Mesothelial cell of epicardium (in vitro differentiated cells): ENCODE measurements at places on chromosomes 5 and 9.

- DNase-seq, result no peak
- peaks cover 3% of the 10 kb centered on the region for H3K36me3 ChIP-seq
- H3K27ac ChIP-seq, result no peak overlapping the region
- no peaks in the 10 kb centered on the region for H3K27me3 ChIP-seq
These were observed 46.2 kb upstream of the FBXW11 start for GRCh38 chr5:172052450-172053236.

DNA sequence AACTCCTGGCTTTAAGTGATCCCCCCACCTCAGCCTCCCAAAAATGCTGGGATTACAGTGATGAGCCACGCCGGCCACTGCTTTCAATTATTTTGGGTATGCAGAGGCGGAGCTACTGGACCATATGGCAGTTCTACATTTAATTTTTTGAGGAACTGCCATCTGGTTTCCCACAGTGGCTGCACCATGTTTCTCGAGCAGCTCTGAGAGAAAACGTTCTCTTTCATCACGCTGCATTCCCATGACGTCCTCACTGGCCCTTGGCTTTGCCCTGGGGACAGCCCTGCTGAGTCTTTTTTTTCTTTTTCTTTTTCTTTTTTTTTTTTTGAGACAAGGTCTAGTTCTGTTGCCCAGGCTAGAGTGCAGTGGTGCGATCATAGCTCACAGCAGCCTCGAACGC lies 35.5 kb upstream of the GRHPR start:
- no peaks in the 10 kb centered on the region for H3K4me1 ChIP-seq
- peaks cover 2% of the 10 kb centered on the region for H3K36me3 ChIP-seq
- DNase-seq, result no peak
- H3K27me3 ChIP-seq, result peaks cover 2% of the 10 kb centered on the region
- no peak overlapping the region for H3K4me3 ChIP-seq
- H3K27ac ChIP-seq, result no peak overlapping the region

- no peaks in the 10 kb centered on the region for H3K4me1 ChIP-seq
- DNase-seq, result no peak
- H3K4me3 ChIP-seq, result no peak overlapping the region
- no peaks in the 10 kb centered on the region for H3K27me3 ChIP-seq
- no peaks in the 10 kb centered on the region for H3K36me3 ChIP-seq
These were observed 148.3 kb upstream of the MOCS2 start for GRCh38 chr5:53257806-53258373.

- H3K27ac ChIP-seq, result no peak overlapping the region
- peaks cover 84% of the 10 kb centered on the region for H3K27me3 ChIP-seq
- H3K4me1 ChIP-seq, result peaks cover 16% of the 10 kb centered on the region
- DNase-seq, result no peak
- peaks cover 1% of the 10 kb centered on the region for H3K36me3 ChIP-seq
- no peak overlapping the region for H3K4me3 ChIP-seq
These were observed 1.8 kb upstream of the BHMT start for GRCh38 chr5:79109527-79110492.

- H3K4me1 ChIP-seq, result peaks cover 36% of the 10 kb centered on the region
- H3K36me3 ChIP-seq, result no peaks in the 10 kb centered on the region
- no peak overlapping the region for H3K4me3 ChIP-seq
- H3K27ac ChIP-seq, result peak overlapping the region; percentile 88
- H3K27me3 ChIP-seq, result no peaks in the 10 kb centered on the region
These were observed 49.1 kb upstream of the EXOC3 start for GRCh38 chr5:393846-394275.

GRCh38 chr9:21082671-21083070 lies 4.9 kb upstream of the IFNB1 start:
- no peaks in the 10 kb centered on the region for H3K36me3 ChIP-seq
- DNase-seq, result no peak
- no peaks in the 10 kb centered on the region for H3K4me1 ChIP-seq
- H3K27ac ChIP-seq, result no peak overlapping the region
- H3K27me3 ChIP-seq, result no peaks in the 10 kb centered on the region

DNA sequence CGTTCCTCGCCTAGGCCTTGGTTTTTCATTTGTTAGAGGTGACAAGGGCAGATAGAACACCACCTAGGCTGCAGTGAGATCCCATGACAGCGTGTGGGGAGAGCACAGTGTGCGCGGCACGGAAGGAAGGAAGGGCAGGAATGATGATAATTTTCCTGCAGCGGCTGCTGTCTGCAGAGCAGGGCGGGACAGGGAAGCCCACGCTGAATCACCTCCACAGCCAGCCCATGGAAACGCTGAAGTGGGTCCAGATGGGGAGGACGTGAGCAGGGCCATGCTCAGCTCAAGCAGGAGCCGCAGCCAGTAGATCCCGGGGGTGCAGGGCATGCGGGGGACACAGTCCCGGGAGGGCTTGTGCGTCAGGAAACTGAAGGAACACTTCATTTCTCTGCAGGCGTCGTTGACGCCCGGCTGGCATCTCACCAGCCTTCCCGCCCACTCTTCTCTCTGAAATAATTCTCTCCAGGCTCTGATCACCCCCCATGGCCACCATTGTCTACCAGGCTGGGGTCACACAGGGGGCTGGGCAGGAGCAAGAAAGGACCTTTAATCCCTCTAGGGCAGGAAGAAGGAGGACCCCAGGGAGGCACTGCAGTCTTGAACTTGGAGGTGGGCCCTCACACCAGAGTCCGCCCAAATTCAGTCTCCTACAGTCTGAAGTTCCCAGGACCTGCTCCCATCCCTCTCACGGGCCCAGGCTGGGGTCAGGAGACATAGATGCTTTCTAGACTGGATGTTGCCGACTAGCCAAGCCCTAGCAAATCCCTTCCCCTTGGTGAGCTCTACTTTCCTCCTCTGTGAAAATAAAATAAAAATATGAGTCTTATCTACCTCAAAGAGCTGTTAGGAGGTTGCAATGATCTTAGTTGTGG lies 20.9 kb upstream of the SYNPO start:
- H3K27ac ChIP-seq, result peak overlapping the region; percentile 54
- H3K4me3 ChIP-seq, result no peak overlapping the region
- no peaks in the 10 kb centered on the region for H3K27me3 ChIP-seq
- no peak for DNase-seq
- H3K4me1 ChIP-seq, result peaks cover 55% of the 10 kb centered on the region
- no peaks in the 10 kb centered on the region for H3K36me3 ChIP-seq

- H3K4me1 ChIP-seq, result no peaks in the 10 kb centered on the region
- H3K4me3 ChIP-seq, result no peak overlapping the region
- H3K27ac ChIP-seq, result no peak overlapping the region
- DNase-seq, result no peak
- no peaks in the 10 kb centered on the region for H3K36me3 ChIP-seq
These were observed 38.0 kb downstream of the CDO1 start for GRCh38 chr5:115778417-115778816.

DNA sequence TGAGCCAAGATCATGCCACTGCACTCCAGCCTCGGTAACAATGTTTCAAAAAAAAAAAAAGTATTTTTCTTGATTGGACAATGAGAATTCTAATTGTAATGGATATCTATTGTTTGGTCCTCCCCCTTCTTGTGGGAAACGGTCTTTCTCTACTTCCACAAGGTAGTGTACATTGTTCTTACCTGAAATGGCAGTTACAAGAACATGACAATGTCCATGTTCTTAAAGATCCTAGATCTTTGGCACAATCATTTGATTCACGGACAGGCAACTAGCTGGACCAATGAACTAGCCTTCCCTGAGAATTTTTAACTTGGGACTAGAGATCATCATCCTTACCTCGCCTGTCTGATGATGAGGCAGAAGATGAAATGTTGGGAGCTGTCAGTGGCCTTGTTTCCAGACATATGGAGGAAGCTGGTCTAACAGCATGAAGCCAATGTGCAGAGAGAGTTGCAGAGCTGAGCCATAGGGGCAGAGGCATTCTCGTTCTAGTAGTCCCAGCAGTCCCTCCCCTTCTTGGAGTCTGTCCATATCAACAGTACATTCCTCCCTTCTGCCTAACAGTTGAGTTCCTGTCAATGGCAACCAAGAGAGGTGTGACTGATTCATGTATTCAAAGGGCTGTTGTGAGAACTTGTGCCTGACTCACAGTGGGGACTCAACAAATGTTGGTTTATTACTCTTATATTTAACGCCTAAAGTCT lies 2.1 kb upstream of the MARCHF6 start:
- no peaks in the 10 kb centered on the region for H3K36me3 ChIP-seq
- peak overlapping the region; percentile 87 for H3K4me3 ChIP-seq
- H3K27ac ChIP-seq, result peak overlapping the region; percentile 99
- H3K27me3 ChIP-seq, result no peaks in the 10 kb centered on the region

GRCh38 chr9:110076894-110077725 lies 130.8 kb downstream of the C9orf152 start:
- no peak for DNase-seq
- no peak overlapping the region for H3K27ac ChIP-seq
- no peaks in the 10 kb centered on the region for H3K27me3 ChIP-seq

- no peaks in the 10 kb centered on the region for H3K36me3 ChIP-seq
- H3K4me1 ChIP-seq, result peaks cover 12% of the 10 kb centered on the region
- H3K4me3 ChIP-seq, result no peak overlapping the region
These were observed 99.4 kb downstream of the TMEM215 start for GRCh38 chr9:32882705-32883104.

GRCh38 chr5:74664551-74664950 lies 20.5 kb upstream of the HEXB start:
- DNase-seq, result no peak
- no peak overlapping the region for H3K27ac ChIP-seq
- peaks cover 11% of the 10 kb centered on the region for H3K4me1 ChIP-seq

- no peak overlapping the region for H3K4me3 ChIP-seq
- peaks cover 1% of the 10 kb centered on the region for H3K27me3 ChIP-seq
- H3K36me3 ChIP-seq, result no peaks in the 10 kb centered on the region
- no peaks in the 10 kb centered on the region for H3K4me1 ChIP-seq
These were observed 440.5 kb downstream of the BRINP1 start for GRCh38 chr9:118928722-118929121.

- no peaks in the 10 kb centered on the region for H3K27me3 ChIP-seq
- peak overlapping the region; percentile 73 for H3K27ac ChIP-seq
- DNase-seq, result peak; percentile 43
- H3K36me3 ChIP-seq, result no peaks in the 10 kb centered on the region
- no peak overlapping the region for H3K4me3 ChIP-seq
These were observed 254.7 kb upstream of the SLC30A5 start for GRCh38 chr5:68839019-68839552.

GRCh38 chr5:172835290-172835993 lies 1.4 kb downstream of the ERGIC1 start:
- peak overlapping the region; percentile 79 for H3K27ac ChIP-seq
- no peaks in the 10 kb centered on the region for H3K36me3 ChIP-seq
- DNase-seq, result no peak
- H3K4me3 ChIP-seq, result peak overlapping the region; percentile 74

DNA sequence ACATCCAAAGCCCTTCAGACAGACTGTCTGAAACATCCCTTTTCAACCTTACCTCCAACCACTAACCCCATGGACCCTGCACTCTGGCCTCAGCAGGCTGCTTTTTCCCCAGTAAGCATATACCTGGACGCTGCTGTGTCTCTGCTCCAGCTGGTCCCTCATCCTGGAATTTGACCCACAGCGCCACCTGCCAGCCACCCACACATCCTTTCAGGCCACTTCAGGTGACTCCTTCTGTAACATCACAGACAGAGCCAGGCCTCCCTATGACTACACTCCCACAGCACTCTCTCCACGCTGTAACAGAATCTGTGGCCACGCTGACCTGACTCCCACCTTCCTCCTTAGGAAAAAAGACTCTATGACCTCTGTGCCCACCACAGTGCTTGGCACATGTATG lies 3.4 kb downstream of the MGAT1 start:
- H3K27ac ChIP-seq, result no peak overlapping the region
- H3K4me1 ChIP-seq, result peaks cover 28% of the 10 kb centered on the region
- no peaks in the 10 kb centered on the region for H3K27me3 ChIP-seq
- DNase-seq, result peak; percentile 46

DNA sequence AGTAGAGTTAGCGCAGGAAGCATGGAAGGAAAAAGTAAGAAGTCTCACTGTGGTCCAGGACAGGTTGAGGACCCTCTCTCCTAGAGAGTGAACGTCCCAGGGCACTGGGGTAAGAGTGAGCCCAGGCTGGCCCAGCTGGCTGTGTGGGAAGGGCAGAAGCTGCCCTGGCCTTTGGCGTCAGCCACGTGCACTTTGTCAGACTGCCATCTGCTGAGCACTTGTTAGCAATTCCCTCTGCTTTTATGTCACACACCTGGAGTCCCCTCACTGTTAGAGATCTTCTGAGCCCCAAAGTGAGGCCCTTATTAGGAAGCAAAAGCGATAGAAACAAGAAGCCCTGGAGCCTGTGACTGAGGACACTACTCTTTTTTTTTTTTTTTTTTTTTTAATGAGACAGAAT lies 79.1 kb downstream of the UGCG start:
- no peaks in the 10 kb centered on the region for H3K27me3 ChIP-seq
- peaks cover 9% of the 10 kb centered on the region for H3K4me1 ChIP-seq
- no peaks in the 10 kb centered on the region for H3K36me3 ChIP-seq

DNA sequence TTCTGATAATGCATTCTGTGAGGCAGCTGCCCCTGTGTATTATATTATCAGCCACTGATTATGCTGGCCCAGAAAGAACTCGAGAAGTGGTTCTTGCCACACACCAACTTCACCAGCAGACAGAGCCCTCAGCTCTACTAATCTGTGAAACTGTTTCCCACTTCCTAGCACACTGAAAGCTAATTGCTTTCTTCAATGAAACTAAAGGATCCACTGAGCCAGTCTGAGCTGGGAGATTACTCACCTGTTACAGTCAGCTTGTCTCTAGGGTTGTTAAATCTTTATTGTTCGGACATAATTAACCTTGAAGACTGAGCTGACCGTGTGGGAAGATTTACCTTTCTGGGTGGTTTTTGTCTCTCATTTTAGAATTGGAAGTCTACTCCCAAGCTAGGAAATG lies 263.2 kb downstream of the KCTD16 start:
- H3K4me1 ChIP-seq, result peaks cover 1% of the 10 kb centered on the region
- peaks cover 79% of the 10 kb centered on the region for H3K27me3 ChIP-seq
- no peak overlapping the region for H3K4me3 ChIP-seq
- no peak for DNase-seq

GRCh38 chr9:109311286-109311685 lies 9.6 kb downstream of the EPB41L4B start:
- H3K36me3 ChIP-seq, result peaks cover 3% of the 10 kb centered on the region
- H3K4me1 ChIP-seq, result peaks cover 17% of the 10 kb centered on the region
- no peak for DNase-seq
- H3K4me3 ChIP-seq, result no peak overlapping the region
- peaks cover 9% of the 10 kb centered on the region for H3K27me3 ChIP-seq
- peak overlapping the region; percentile 32 for H3K27ac ChIP-seq

- H3K4me1 ChIP-seq, result peaks cover 4% of the 10 kb centered on the region
- DNase-seq, result no peak
- H3K27ac ChIP-seq, result no peak overlapping the region
- peaks cover 95% of the 10 kb centered on the region for H3K27me3 ChIP-seq
- peak overlapping the region; percentile 59 for H3K4me3 ChIP-seq
These were observed 650 bp downstream of the FRMD3 start for GRCh38 chr9:83537331-83538171.

DNA sequence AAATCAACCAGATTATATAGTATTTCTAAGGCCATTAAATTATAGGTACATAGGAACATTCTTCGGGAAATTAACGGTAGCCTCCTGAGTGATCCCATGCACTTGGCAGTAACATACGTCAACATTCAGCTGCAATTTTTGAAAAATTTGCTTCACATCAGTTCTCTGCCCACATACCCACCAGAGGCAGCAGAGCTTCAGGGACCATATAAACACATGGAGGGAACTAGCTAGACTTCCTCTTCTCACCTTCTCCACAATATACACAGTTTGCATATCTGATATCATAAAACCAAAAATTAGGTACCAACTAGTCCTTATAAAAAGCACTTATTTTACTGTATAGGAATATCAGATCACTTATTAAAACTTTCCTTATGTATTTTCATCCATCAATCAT lies 4.8 kb downstream of the PSIP1 start:
- no peak overlapping the region for H3K27ac ChIP-seq
- no peak for DNase-seq
- peaks cover 27% of the 10 kb centered on the region for H3K36me3 ChIP-seq
- no peaks in the 10 kb centered on the region for H3K27me3 ChIP-seq
- H3K4me1 ChIP-seq, result peaks cover 24% of the 10 kb centered on the region
- H3K4me3 ChIP-seq, result no peak overlapping the region

GRCh38 chr9:89574309-89574708 lies 30.5 kb upstream of the GADD45G start:
- peaks cover 35% of the 10 kb centered on the region for H3K27me3 ChIP-seq
- H3K27ac ChIP-seq, result no peak overlapping the region
- no peaks in the 10 kb centered on the region for H3K36me3 ChIP-seq
- DNase-seq, result no peak
- no peak overlapping the region for H3K4me3 ChIP-seq
